Ammon's horn (tissue), 1 donor: ENCODE measurements at places on chromosomes 5 and 9.
A peak's percentile ranks its signal among the peaks of the same experiment; 100 is the strongest.

DNA sequence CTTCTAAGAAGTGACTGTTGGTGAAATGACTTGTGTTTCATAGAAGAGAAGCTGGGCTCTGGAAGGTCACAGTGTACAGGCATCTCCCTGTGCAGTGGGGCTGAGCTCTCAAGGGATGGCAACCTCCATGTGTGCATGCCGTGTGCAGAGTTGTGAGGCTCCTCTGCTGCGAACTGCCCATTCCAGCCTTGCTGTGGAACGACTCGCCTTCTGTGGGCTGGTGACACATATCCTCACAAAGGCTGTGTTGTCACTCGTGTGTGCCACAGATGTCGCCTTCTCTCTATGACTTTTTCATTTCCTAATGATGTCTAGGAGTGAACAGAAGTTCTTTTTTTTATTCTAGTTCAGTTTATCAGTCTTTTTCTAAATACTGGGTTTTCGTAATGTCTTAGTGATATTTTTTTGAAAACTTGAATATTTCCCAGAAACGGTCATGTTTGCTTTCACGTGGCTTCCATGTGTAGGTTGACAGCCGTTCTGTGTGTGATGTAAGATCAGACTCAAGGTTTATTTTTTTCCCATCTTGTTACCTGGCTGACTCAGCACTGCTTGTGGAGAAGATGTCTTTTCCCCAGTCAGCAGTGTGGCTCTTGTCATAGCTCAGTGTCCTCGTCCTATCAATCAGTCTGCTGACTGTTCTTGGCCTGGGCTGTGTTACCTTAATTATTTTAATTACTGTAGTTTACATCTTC, 57.3 kb upstream of the CACNA1B start:
- DNase-seq: peak; percentile 53

DNA sequence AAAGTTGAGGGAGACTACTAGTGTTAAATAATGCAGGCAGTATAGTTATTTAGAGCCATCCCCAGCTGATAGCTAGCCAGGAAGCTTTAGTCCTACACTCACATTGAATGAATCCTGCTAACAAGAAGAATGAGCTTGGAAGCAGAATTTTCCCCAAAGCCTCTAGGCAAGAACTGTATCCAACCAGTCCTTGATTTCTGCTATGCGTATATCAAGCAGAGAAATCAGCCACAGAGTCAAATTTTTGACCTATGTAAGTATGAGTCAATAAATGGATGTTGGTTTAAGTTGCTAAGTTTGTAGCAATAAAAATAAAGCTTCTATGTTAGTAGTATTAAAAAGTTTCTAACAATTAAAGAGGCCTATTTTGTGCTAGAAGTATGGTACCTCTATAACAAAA, 672.1 kb upstream of the CHD1 start:
- DNase-seq: no peak

- no peak for DNase-seq
Measured at GRCh38 chr5:5685737-5686136, 263.3 kb downstream of the ICE1 start.

- DNase-seq: no peak
Measured at GRCh38 chr9:32603914-32604852, 31.2 kb upstream of the NDUFB6 start.

GRCh38 chr9:129549684-129550083, 71.2 kb downstream of the C9orf50 start:
- peak; percentile 79 for DNase-seq

GRCh38 chr5:116766470-116766947, 191.9 kb upstream of the SEMA6A start:
- peak; percentile 33 for DNase-seq
